ENCODE measurements at places on chromosomes 4 and X. TPM values are rescaled to one million over a fixed set of nuclear protein-coding genes. Genes with fewer than 3 reads are reported as not detected.

Gene LRIT3
- total RNA-seq: 0.16 TPM

DNA sequence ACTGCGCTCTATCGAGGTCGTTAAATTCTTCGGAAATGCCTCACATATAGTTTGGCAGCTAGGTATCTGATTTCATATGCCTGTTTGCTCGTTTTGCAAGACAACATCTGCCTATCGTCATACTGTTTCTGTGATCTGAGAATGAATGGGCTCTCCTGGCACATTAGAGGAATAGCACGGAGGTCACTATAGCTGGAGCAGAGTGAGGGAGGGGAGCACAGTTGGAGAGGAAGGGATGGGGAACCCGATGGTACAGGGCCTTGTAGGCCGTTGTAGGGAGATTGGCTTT is 552 bp downstream of the IKBKG start:
- peak overlapping the region; percentile 91 for H3K27ac ChIP-seq
- H3K27me3 ChIP-seq: no peaks in the 10 kb centered on the region
- H3K36me3 ChIP-seq: peaks cover 37% of the 10 kb centered on the region
- peaks cover 41% of the 10 kb centered on the region for H3K4me1 ChIP-seq

Gene GLRA2
- total RNA-seq: not detected

GRCh38 chr4:175330236-175330635 is 412.1 kb downstream of the ADAM29 start:
- no peaks in the 10 kb centered on the region for H3K27me3 ChIP-seq
- no peak for DNase-seq
- no peaks in the 10 kb centered on the region for H3K4me1 ChIP-seq

Gene CASP3
- 100 TPM for total RNA-seq

DNA sequence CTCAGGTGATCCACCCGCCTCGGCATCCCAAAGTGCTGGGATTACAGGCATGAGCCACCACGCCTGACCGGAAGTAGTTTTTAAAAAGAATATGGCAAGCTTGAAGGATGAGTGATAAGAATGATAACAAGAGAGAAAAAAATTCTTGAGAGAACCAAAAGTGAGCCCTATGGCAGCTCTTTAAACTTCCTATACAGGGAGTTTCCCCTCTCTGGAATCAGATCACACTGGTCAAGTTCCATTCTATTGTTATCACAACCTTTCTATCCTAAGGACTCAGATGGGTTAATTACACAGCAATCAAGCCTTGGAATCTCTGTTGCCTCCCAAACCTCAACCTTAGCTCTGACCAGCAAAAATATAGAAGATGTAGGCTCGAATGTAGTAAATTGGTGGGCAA is 33.8 kb upstream of the ZNF518B start:
- H3K27me3 ChIP-seq: peaks cover 2% of the 10 kb centered on the region
- H3K36me3 ChIP-seq: no peaks in the 10 kb centered on the region
- no peak overlapping the region for H3K27ac ChIP-seq

Gene ODAPH
- total RNA-seq: not detected

DNA sequence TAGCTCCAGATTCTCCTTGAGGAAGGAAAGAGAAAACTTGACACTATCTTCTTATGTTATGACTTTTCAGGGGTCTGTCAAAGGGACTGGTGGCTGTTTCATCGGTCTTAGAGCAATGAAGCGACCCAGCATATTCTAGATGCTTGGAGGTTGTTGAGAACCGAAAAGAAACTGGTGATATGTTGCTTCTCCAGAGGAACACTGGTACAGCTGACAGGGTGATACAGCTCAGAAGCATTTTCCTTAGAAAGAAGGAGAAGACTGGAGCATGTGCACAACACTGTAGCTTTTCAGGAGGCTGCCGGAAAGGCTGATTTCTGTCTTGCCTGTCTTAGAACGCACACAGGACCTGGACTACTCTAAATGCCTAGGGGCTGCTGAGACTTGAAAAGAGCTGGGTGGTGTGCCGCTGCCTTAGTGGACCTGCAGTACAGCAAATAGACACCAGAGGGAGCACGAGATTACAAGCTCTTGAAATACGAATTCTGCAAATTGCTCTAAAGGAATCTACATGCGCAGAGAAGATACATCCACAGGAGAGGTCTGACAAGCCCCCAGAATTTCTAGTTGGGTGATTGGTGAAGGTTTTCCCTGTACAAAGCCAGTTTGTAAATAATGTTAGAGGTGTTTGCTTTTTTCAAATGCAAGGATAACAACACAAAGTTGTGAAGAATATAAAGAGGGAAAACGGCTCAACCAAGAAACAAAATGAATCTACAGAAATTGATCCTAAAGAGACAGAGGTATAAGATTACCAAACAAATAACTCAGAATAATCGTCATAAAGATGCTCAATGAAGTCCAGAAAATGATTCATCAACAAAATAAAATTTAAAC is 223.1 kb upstream of the DMD start:
- no peak overlapping the region for H3K4me3 ChIP-seq
- H3K4me1 ChIP-seq: no peaks in the 10 kb centered on the region
- no peaks in the 10 kb centered on the region for H3K27me3 ChIP-seq
- H3K27ac ChIP-seq: no peak overlapping the region
- H3K36me3 ChIP-seq: no peaks in the 10 kb centered on the region
- peak; percentile 53 for DNase-seq

Gene PALLD
- 0.41 TPM for total RNA-seq

DNA sequence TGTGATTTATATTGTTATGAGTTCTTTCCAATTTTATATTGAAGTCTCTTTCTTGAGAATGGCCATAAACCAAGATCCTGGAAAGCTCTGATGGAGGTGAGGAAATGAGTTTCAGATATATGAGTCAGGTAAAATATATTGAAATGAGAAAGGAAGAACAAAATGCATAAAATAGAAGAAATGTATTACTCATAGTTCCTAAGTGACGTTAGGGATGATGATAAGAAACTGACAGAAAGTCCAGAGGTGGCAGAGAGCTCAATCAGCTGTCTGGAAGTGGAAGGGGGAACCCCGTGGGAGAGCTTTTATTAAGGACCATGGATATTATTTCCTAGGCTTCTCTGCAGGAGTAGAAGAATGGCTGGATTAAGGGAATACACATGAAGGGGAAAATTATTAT is 24.6 kb downstream of the UGT2B7 start:
- H3K27me3 ChIP-seq: peaks cover 2% of the 10 kb centered on the region
- H3K36me3 ChIP-seq: no peaks in the 10 kb centered on the region
- H3K4me1 ChIP-seq: no peaks in the 10 kb centered on the region
- H3K4me3 ChIP-seq: no peak overlapping the region

GRCh38 chr4:97589481-97590196 is 553.6 kb downstream of the STPG2 start:
- no peak for DNase-seq
- H3K36me3 ChIP-seq: no peaks in the 10 kb centered on the region
- no peak overlapping the region for H3K4me3 ChIP-seq
- H3K27me3 ChIP-seq: no peaks in the 10 kb centered on the region
- H3K4me1 ChIP-seq: no peaks in the 10 kb centered on the region

DNA sequence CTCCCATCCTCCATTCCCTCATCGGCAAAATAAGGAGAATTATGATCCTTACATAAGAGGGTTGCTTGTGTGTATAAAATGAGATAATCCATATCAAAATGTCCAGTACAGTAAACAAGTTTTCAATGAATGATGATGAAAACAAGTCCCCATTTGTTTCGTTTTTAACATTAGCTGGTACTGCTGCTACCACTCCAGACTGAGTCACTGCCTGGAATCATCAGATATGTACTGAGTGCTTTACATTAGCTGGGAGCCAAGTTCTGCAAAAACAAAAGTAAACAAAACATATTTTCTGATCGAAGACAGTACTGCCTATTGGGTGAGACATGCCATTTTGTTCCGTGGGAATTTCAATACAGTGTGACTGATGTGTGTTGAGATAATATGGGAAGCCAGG is 123.2 kb upstream of the IGFBP7 start:
- H3K4me3 ChIP-seq: no peak overlapping the region
- no peaks in the 10 kb centered on the region for H3K27me3 ChIP-seq

DNA sequence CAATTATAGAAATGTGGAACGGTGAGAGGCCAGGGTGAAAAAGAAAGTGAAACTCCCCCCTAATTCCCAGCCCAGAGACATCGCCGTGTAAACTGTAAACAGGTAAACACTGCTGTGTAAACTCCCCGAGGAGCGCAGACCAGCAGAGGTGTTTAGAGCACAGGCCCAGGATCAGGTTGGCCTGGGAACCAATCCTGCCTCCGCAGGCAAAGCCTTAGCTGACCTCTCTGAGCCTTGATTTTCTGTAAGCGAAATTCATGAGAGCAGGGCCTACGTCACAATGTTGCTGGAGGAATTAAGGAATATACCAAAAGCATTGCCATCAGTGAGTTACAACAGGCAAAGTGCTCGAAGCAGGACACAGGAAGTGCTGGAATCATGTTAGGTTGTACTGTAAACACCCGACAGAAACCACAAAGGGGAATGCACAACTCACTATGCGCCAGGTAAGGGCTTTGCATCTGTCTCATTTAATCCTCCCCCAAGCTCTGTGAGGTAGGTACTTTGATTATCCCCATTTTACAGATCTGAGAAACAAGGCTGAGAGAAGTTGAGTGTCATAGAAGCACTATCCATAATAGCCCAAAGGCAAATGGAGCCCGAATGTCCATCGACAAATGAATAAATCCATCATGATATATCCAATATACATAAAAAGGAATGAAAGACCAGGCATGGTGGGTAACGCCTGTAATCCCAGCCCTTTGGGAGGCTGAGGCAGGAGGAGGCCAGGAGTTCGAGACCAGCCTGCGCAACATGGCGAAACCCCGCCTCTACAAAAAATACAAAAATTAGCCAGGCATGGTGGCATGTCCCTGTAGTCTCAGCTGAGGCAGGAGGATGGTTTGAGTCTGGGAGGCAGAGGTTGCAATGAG is 30.7 kb upstream of the KIAA0232 start:
- H3K4me1 ChIP-seq: peaks cover 12% of the 10 kb centered on the region
- H3K4me3 ChIP-seq: peak overlapping the region; percentile 72
- H3K36me3 ChIP-seq: no peaks in the 10 kb centered on the region
- DNase-seq: no peak

Gene GAB3
- total RNA-seq: 5.0 TPM

DNA sequence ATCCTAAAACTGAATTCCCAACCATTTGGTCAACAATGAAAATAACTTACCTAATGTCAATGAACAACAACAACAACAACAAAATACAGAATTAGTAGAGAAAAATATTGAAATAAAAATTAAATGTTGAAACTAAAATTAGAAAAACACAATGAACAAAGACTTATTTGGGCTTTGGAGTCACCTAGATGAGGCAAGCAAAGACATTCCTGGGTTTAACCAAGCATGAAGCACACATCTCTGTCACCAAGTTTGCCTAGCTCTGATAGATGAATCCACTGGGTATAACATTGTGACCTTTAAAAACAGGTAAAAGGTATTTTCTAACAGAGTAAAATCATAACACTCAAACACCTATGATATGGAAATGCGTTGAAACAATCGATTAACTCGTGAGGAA is 13.2 kb upstream of the SYTL5 start:
- H3K4me1 ChIP-seq: no peaks in the 10 kb centered on the region
- peaks cover 6% of the 10 kb centered on the region for H3K27me3 ChIP-seq
- DNase-seq: no peak

DNA sequence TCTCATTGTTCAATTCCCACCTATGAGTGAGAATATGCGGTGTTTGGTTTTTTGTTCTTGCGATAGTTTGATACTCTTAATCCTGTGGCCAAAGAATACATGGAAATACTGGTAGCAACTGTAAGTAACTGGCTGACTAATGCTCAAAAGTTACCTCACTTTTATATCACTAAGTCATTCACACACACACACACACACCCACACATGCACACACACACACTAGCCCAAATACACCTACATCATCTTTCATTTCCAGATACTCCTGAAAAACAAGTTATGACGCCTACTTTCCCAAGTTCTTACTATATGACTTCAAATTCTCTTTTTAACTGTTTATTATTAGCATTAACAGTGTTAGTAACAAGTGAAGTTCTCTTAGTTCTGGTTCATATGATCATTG is 101.3 kb downstream of the DCHS2 start:
- no peak for DNase-seq
- no peaks in the 10 kb centered on the region for H3K4me1 ChIP-seq
- H3K4me3 ChIP-seq: no peak overlapping the region

Gene ARHGEF6
- total RNA-seq: 45.7 TPM

GRCh38 chr4:82694046-82694445 is 104.5 kb downstream of the SCD5 start:
- H3K27me3 ChIP-seq: no peaks in the 10 kb centered on the region
- no peak overlapping the region for H3K27ac ChIP-seq
- no peaks in the 10 kb centered on the region for H3K36me3 ChIP-seq
- no peak overlapping the region for H3K4me3 ChIP-seq
- no peak for DNase-seq

Gene BMX
- not detected for total RNA-seq

DNA sequence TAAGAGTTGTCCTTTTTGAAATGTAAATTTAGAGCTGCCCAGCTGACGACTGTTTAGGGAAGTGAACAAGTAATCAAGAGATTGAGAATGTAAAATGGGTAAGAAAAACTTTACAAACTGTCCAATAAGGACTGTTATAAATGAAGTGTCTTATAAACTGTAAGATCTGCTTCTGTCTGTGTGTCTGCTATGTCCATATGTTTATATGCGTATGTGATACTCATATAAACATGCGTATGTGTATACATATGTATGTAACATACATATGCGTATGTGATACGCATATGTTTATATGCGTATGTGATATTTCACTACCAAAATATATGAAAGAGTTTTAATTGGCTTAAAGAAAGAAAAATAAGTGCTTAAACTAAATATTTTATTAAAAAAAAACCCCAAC is 416.0 kb upstream of the GALNTL6 start:
- no peak overlapping the region for H3K4me3 ChIP-seq
- no peaks in the 10 kb centered on the region for H3K36me3 ChIP-seq
- no peaks in the 10 kb centered on the region for H3K4me1 ChIP-seq
- no peak for DNase-seq
- no peak overlapping the region for H3K27ac ChIP-seq

DNA sequence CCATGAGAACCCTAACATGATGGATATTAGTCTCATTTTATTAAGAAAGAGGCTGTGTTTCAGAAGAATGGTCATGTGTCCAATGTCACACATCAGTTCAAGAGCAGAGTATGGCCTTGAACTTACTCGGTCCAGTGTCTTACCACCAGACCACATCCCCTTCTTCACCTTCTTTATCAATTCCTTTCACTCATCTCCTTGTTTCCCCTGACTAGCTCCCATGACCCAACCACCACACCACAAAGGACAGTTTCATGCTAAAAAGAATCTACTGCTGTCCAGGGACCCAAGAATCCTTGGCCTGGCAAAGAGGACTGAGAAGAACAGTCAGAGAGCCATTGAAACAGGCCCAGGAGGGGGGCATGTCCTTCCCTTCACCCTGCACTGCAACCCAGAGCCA is 33.6 kb upstream of the MSN start:
- H3K27ac ChIP-seq: no peak overlapping the region
- peaks cover 4% of the 10 kb centered on the region for H3K4me1 ChIP-seq
- H3K4me3 ChIP-seq: no peak overlapping the region
- DNase-seq: no peak
- no peaks in the 10 kb centered on the region for H3K36me3 ChIP-seq

DNA sequence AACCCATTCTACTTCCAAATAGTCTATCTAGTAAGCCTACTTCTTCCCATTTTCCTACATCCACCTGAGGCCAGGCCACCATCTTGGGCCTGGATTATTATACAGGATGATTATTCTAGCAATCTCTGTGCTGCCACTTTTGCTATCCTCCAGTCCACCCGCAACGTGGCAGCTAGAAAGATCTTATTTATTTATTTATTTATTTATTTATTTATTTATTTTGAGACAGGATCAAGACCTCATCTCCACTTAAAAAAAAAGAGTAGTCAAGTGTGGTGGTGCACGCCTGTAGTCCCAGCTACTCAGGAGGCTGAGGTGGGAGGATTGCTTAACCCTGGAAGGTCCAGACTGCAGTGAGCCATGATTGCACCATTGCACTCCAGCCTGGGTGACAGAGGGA is 15.2 kb upstream of the BCOR start:
- peaks cover 2% of the 10 kb centered on the region for H3K4me1 ChIP-seq
- H3K27me3 ChIP-seq: peaks cover 3% of the 10 kb centered on the region
- DNase-seq: no peak
- H3K4me3 ChIP-seq: no peak overlapping the region
- no peaks in the 10 kb centered on the region for H3K36me3 ChIP-seq

Gene P2RY10
- total RNA-seq: 42.2 TPM
